ENCODE measurements at places on chromosomes 12 and 14. TPM values are rescaled to one million over a fixed set of nuclear protein-coding genes. Genes with fewer than 3 reads are reported as not detected.

The STYK1 gene
- total RNA-seq = 23.8 TPM

The SPTLC2 gene
- 14.5 TPM for total RNA-seq

The C3AR1 gene
- total RNA-seq = 2.4 TPM

- H3K27ac ChIP-seq = no peak overlapping the region
- H3K4me1 ChIP-seq = no peaks in the 10 kb centered on the region
- no peak overlapping the region for H3K4me3 ChIP-seq
- no peaks in the 10 kb centered on the region for H3K27me3 ChIP-seq
These were observed 714.6 kb downstream of the DIO2 start for GRCh38 chr14:79496701-79497100.

DNA sequence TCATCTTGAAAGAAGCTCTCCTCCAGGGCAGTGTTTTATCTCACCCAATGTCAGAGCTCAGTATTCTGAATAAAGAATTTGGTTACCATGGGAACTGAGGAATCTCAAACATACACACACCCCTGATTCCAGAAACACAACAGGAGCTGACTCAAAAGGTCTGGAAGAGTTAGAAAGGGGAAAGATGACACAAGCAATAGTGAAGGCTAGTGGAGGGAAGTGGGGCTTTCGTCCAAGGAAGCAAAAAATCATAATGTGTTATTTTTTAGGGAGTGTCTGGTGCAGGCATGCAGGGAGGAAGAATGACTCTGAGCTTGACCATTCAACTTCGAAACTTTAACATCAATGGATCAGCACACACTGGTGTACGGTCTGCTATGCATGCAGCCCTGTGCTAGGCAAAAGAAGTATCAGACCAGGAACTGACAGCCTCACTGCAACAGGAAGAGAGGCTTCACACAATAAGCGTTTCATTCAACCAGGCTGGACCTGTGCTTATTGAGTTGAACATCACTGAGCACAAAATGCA lies 20.3 kb downstream of the HEBP1 start:
- H3K4me3 ChIP-seq = no peak overlapping the region
- peaks cover 18% of the 10 kb centered on the region for H3K4me1 ChIP-seq
- H3K27ac ChIP-seq = peak overlapping the region; percentile 30
- no peaks in the 10 kb centered on the region for H3K36me3 ChIP-seq
- H3K27me3 ChIP-seq = no peaks in the 10 kb centered on the region
- no peak for DNase-seq

DNA sequence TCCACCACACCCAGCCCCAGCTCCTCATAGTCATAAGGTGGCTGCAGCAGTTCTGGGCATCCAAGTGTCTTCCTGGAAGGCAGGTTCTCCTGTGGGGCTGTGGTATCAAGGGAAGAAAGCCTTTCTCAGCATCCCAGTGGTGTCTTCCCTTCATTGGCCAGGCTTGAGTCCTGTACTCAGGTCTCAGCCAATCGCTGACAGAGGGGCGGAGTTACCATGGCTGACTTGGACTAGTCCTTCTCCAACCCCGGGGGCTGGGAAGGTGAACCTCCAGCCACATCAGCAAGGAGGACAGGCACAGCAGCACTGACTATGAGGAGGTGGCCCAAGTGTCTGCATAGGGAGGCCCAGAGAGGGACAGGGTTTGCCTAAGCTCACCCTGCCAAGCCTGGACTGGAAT lies 64.0 kb upstream of the SLC24A4 start:
- H3K4me3 ChIP-seq = no peak overlapping the region
- no peak overlapping the region for H3K27ac ChIP-seq
- H3K36me3 ChIP-seq = no peaks in the 10 kb centered on the region
- H3K27me3 ChIP-seq = peaks cover 9% of the 10 kb centered on the region
- H3K4me1 ChIP-seq = no peaks in the 10 kb centered on the region
- no peak for DNase-seq

- DNase-seq = no peak
- no peak overlapping the region for H3K4me3 ChIP-seq
- peak overlapping the region; percentile 34 for H3K27ac ChIP-seq
- H3K4me1 ChIP-seq = no peaks in the 10 kb centered on the region
- no peaks in the 10 kb centered on the region for H3K27me3 ChIP-seq
These were observed 56.5 kb downstream of the DAD1 start for GRCh38 chr14:22532345-22533056.

GRCh38 chr12:93813186-93813585 lies 136.0 kb downstream of the CRADD start:
- H3K27ac ChIP-seq = peak overlapping the region; percentile 76
- DNase-seq = no peak
- H3K4me3 ChIP-seq = no peak overlapping the region
- peaks cover 4% of the 10 kb centered on the region for H3K4me1 ChIP-seq
- no peaks in the 10 kb centered on the region for H3K27me3 ChIP-seq

DNA sequence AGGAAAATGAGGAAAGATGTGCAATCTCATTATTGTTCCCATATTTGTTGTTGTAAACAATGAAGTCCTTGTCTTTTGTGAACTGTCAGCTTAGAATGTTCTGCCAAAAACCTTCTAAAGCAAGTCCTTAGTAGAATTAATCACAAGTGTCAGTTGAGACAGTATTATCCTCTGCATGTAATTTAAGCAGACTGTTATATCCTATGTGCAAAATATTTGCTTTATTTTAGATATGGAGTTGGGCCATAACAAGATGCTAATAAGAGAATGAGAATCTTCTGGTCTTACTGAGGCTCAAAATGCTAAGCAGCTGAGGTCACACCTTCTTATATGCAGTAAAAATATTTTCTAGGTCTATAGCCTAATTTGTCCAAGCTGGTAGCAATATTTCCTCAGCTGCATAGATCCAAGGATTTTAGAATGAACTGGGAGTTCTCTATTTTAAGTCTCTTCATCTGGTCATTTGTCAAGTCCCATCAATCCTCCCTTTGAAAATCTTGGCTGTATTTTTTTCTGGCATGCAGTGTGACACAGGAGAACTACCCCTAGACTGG lies 222.3 kb upstream of the NAV3 start:
- H3K36me3 ChIP-seq = no peaks in the 10 kb centered on the region
- no peak overlapping the region for H3K4me3 ChIP-seq
- no peaks in the 10 kb centered on the region for H3K27me3 ChIP-seq
- H3K4me1 ChIP-seq = no peaks in the 10 kb centered on the region

DNA sequence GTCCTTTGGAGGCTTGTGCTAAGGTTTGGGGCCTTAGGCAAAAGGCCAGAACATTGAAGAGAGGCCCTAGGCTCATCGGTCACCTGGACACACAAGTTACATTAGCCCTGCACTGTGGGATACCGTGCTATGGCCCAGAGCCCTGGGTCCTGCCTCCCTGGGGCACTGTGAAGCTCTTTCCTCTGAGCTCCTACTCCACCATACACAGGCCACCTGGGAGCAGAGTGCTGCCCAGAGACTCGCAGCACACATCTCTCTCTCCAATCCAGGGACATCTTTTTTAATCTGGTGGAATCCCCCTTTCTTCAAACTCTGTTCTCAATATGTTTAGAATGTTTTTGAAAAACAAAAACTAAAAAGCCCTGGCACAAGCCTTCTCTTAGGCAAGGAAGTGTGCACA lies 314.2 kb upstream of the RGS6 start:
- no peaks in the 10 kb centered on the region for H3K27me3 ChIP-seq
- H3K27ac ChIP-seq = no peak overlapping the region
- H3K4me1 ChIP-seq = no peaks in the 10 kb centered on the region
- H3K36me3 ChIP-seq = no peaks in the 10 kb centered on the region

GRCh38 chr12:24233519-24234246 lies 284.2 kb upstream of the SOX5 start:
- H3K27ac ChIP-seq = no peak overlapping the region
- H3K4me1 ChIP-seq = no peaks in the 10 kb centered on the region
- H3K27me3 ChIP-seq = no peaks in the 10 kb centered on the region
- no peak for DNase-seq
- H3K36me3 ChIP-seq = no peaks in the 10 kb centered on the region

DNA sequence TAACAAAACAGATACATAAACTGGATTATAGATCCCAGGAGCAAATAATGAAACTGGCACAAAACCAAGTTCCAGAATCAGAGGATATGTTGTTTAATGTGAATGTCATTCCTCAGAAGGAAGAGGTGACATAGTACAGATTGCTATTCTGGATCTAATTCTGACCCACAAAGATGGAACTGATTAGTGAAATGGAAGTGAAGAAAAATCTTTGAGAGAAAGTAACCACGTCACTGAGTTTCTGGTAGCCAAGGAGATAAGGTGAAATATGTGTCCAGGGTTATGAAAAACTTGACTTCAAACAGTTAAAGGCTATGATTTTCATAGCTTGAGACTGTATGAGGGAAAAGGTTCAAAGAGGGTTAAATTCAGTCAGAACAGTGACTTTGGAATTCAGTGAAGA lies 8.3 kb downstream of the OR10AD1 start:
- no peaks in the 10 kb centered on the region for H3K27me3 ChIP-seq
- H3K36me3 ChIP-seq = no peaks in the 10 kb centered on the region
- H3K4me1 ChIP-seq = peaks cover 19% of the 10 kb centered on the region
- H3K27ac ChIP-seq = no peak overlapping the region
- no peak overlapping the region for H3K4me3 ChIP-seq
- DNase-seq = no peak

DNA sequence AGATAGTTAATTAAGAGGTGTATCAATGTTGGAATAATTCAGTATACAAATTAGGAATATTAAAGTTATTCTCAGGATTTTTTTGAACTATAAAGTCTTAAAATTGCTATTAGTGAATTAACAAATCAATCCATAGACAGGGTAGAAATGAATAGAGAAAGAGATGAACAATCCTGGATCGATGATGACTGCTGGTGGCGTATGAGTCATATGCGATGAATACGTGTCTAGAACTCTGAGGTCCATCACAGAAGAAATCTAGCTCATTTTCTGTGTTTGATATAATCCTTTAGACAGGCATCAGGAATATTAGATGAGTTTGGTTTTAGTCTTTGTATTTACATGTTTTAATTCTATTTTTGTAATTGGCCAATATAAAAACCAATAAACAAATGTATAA lies 85.4 kb upstream of the RTL1 start:
- H3K4me3 ChIP-seq = no peak overlapping the region
- no peaks in the 10 kb centered on the region for H3K4me1 ChIP-seq
- H3K36me3 ChIP-seq = no peaks in the 10 kb centered on the region

- no peaks in the 10 kb centered on the region for H3K27me3 ChIP-seq
- H3K4me3 ChIP-seq = no peak overlapping the region
- H3K27ac ChIP-seq = no peak overlapping the region
These were observed 73.9 kb downstream of the PRMT8 start for GRCh38 chr12:3564861-3565260.

- H3K27ac ChIP-seq = no peak overlapping the region
- H3K4me1 ChIP-seq = no peaks in the 10 kb centered on the region
- no peaks in the 10 kb centered on the region for H3K36me3 ChIP-seq
- H3K4me3 ChIP-seq = no peak overlapping the region
These were observed 33.5 kb upstream of the TCL1B start for GRCh38 chr14:95652690-95653089.

GRCh38 chr12:113228394-113229028 lies 7.2 kb downstream of the TPCN1 start:
- no peak for DNase-seq
- no peak overlapping the region for H3K27ac ChIP-seq
- peaks cover 20% of the 10 kb centered on the region for H3K4me1 ChIP-seq
- no peaks in the 10 kb centered on the region for H3K36me3 ChIP-seq

GRCh38 chr14:58817846-58818245 lies 180.1 kb downstream of the DACT1 start:
- H3K27me3 ChIP-seq = no peaks in the 10 kb centered on the region
- no peak for DNase-seq
- H3K4me1 ChIP-seq = no peaks in the 10 kb centered on the region
- no peak overlapping the region for H3K27ac ChIP-seq
- no peaks in the 10 kb centered on the region for H3K36me3 ChIP-seq

- peaks cover 18% of the 10 kb centered on the region for H3K4me1 ChIP-seq
- no peak overlapping the region for H3K4me3 ChIP-seq
- no peak for DNase-seq
- H3K27ac ChIP-seq = no peak overlapping the region
- no peaks in the 10 kb centered on the region for H3K36me3 ChIP-seq
These were observed 3.2 kb upstream of the GSC start for GRCh38 chr14:94773061-94773648.

GRCh38 chr12:6767353-6768319 lies 1.5 kb downstream of the PTMS start:
- no peak for DNase-seq
- H3K4me3 ChIP-seq = peak overlapping the region; percentile 86
- H3K4me1 ChIP-seq = peaks cover 19% of the 10 kb centered on the region
- no peaks in the 10 kb centered on the region for H3K27me3 ChIP-seq
- H3K27ac ChIP-seq = peak overlapping the region; percentile 94
- H3K36me3 ChIP-seq = no peaks in the 10 kb centered on the region

DNA sequence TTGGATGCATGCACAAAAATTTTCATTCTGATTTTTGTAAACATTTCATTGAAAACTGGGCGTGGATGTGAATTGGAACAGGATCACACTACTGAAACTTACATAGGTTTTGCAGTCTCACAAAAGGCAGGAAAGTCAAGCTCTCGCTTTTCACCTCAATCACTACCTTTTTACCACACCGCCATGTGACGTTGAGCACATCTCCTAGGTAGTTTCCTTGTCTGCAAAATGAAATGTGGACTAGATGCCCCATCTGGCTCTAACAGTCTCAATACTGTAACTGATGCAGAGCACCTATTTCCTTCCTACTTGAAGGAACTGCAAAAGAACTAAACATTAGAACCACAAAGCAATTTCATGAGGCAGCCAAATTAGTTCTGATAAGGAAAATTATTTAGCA lies 4.4 kb upstream of the YY1 start:
- no peaks in the 10 kb centered on the region for H3K27me3 ChIP-seq
- DNase-seq = no peak
- peaks cover 20% of the 10 kb centered on the region for H3K4me1 ChIP-seq
- H3K27ac ChIP-seq = no peak overlapping the region

GRCh38 chr14:91893007-91893406 lies 25.7 kb upstream of the TC2N start:
- no peak for DNase-seq
- H3K4me1 ChIP-seq = peaks cover 23% of the 10 kb centered on the region
- no peaks in the 10 kb centered on the region for H3K36me3 ChIP-seq
- no peak overlapping the region for H3K27ac ChIP-seq

DNA sequence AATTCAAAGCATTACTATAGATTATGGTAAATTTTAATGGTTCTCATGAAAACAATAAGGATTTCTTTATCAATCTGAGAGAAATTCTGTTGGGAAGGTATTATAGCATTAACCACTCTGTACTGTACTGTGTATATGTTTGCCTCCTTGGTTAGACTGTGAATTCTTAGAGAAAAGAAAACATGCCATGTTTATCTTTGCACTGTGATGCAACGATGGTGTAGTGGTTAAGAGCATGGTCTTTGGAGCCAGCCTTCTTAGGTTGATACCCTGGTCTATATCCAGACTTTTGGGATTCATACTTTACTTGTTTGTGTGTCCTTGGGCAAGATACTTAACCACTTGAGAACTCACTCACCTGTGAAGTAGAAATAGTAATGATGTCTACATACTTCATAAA lies 32.2 kb upstream of the NUBPL start:
- H3K4me3 ChIP-seq = no peak overlapping the region
- no peak for DNase-seq
- no peaks in the 10 kb centered on the region for H3K27me3 ChIP-seq
- no peak overlapping the region for H3K27ac ChIP-seq

All from transverse colon (tissue), 4 donors.